ENCODE measurements at places on chromosomes 2 and 18. TPM values are rescaled to one million over a fixed set of nuclear protein-coding genes. Genes with fewer than 3 reads are reported as not detected.

- DNase-seq, result no peak
Observed at GRCh38 chr2:98911376-98912154, 24.5 kb downstream of the CRACDL start.

GRCh38 chr2:229202646-229203045 lies 68.4 kb downstream of the PID1 start:
- DNase-seq, result no peak

DNA sequence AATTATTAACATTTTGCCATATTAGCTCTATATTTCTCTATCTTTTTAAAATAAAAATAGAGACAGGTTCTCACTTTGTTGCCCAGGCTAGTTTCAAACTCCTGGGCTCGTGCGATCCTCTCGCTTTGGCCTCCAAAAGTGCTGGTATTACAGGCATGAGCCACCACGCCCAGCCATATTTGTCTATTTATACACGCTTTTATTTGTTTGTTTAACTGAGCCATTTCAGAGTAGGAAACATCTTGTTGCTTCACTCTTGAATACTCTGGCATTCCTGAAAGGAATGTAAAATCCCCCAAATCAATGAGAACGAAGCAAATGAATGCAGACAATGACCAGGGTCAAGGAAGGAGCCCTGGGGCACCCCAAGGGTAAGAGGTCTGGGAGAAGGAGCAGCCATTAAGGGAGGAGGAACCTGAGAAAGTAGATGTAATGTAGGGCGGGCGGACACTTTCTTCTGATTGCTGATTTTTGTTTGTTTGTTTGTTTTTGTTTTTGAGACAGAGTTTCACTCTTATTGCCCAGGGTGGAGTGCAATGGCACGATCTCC lies 31.7 kb upstream of the RAB1A start:
- no peak for DNase-seq

DNA sequence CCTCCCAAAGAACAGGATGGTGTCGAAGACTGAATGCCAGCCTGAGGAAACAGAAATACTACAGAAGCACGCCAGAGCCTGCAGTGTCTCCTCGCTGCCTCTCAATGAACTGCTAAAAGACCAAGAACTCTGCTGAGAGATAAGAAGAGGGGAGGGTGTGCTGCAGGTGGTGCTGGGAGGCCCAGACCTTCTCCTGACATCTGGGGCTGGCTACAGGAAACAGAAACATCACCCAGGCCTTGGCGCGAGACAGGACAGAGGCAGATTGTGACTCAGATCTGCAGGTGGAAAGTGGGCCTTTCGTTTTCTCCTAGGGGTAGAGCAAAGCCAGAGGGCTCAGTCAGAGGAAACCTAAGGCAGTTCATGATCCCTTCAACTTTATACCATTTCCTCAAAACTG lies 250.3 kb upstream of the TCF4 start:
- DNase-seq, result no peak

DNA sequence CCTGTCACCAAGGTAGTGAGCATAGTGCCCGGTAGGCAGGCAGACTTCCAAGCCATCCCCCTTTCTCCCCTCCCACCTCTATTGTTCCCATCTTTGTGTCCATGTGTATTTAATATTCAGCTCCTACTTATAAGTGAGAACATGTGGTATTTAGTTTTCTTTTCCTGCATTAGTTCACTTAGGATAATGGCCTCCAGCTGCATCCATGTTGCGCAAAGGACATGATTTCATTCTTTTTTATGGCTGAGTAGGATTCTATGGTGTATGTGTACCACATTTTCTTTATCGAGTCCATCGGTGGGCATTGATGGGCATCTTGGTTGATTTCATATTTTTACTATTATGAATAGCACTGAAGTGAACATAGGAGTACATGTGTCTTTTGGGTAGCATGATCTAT lies 35.3 kb downstream of the MMADHC start:
- DNase-seq, result no peak

DNA sequence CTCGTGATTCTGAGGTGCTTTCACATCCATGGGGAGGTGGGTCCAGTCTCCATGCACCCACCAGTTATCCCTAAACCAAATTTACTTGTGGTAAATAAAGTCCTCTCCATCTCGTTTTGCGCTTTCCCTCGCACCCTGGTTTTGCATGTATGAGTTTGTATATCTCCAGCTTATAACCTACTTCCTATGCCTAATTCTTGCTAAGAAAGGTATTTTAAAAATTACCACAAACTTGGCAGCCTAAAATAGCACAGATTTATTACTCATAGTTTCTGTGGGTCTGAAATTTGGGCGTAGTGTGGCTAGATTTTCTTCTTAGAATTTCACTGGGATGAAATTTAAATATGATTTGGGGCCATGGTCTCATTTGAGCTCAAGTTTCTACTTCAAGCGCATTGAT lies 511.5 kb downstream of the NYAP2 start:
- no peak for DNase-seq

DNA sequence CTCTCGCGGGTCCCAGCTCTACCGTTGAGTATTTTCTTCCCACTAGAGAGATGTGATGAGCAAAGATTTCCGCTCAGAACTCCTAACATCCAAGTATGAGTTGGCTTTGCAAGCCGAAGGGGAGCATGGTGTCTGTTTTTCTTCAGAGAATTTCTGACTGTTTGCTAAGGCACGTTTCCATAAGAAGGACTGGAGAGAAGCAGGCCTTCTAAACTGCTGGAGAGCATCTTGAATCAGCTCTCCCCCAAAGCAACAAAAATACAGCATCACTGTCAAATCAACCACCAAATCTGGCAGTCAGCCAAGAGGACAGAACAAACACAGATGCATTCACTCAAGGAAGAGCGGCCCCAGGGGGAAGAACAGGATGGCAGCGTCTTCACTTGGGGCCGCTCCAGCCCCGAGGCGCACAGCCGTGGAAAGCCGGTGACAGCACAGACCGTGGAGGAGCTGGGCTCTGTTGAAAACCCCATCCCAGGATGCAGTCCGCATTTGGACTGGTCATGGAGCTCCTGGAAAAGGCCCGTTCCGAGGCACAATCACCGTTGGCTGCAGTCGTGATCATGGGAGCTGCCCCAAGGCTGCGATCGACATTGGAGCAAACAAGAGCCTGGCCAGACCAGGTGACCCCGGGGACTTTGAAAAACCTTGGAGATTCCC lies 101.4 kb downstream of the NFATC1 start:
- peak; percentile 28 for DNase-seq

Gene CTAGE1
- not detected for total RNA-seq

DNA sequence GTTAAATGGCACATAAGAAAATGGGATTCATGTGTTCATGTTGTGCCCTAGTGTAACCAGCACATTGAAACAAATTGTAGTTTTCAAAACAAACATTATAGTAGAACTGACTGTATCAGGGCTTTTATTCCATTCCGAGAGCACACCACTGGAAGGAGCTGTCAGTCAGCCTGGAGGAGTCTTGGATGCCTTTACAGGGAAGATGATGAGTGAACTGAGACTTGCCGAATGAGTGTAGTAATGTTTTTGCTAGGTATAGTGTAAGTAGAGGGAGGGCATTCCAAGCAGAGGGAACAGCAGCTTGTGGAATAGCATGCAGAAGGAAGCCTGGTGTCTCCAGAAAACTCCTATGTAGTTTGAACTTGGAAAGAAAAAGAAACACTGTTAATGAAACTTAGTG lies 183.5 kb downstream of the MCFD2 start:
- DNase-seq, result no peak

DNA sequence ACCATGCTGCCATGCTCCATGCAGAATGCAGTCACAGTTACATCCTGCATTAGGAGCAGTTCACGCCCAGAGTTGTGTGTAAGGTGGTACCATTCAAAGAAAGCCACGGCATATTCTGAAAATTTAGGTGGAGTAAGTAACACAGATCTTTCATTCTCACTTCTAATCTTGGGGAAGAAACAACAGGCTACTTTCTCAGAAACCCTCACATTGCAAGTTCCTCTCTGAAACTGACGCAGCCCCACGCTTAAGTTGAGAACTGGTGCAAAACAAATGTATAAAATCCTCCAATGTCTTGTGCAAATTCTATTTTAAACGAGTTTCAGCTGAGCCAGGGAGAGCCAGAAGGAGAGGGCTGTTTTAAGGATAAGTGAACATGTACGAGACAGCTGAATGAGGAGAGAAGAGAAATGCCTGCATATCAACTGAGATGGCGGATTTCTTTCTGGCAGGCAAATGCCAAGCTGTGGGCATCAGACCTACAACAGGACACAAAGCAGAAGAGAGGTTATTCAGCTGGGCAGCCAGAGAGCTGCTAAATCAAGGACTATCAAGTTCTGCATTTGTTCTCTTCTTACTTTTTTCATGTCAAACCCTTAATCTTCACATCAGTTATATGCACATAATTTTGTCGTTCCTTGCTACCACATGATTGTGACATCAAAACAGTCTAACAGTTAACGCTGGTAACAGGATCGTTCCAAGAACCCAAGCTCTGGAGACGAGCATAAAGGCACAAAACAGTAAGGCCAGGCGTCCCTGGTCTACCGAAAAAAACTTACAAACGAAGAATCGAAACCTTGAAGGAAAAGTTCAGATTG lies 6.4 kb downstream of the ARL4C start:
- DNase-seq, result no peak

Data from ovary (tissue), 10 donors.